CD4-positive, alpha-beta T cell treated with Interleukin-15 for 4 hours (primary cell): ENCODE measurements at places on chromosomes 13 and 19.
A peak's percentile ranks its signal among the peaks of the same experiment; 100 is the strongest.

- DNase-seq, result no peak
These were observed 70.5 kb downstream of the GADD45B start for GRCh38 chr19:2546128-2547032.

DNA sequence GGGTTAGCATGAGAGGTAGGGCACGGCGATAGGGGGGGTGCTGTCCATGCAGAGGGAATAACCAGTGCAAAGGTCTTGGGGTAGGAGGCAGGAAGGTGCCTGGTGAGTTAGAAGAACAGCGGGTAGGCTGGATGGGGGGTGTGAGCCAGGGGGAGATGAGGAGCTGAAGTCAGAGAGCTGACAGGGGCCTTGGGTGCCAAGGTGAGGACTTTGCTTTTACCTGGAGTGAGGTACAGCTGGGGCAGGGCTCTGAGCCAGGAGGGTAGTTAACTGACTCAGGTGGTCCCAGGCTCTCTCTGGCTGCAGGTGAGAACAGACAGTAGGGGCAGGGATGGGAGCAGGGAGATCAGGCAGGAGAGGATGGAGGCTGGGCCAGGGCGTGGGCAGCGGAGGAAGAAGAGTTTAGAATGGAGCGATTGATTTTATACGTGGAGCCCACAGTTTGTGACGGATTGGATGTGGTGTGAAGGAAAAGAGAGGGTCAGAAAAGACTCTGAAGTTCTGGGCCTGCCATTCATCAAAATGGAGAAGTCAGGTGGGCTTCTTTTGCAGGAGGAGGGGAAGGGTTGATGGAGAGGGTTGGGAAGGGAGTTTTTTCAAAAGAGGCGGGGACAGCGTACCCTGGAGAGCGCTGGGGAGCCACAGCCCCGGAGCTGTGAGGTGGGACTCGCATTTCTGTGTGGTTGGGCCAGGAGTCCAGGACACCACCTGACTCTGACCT lies 1.2 kb upstream of the GRAMD1A start:
- no peak for DNase-seq

- no peak for DNase-seq
These were observed 115.0 kb upstream of the CLDN10 start for GRCh38 chr13:95437561-95437960.

- DNase-seq, result no peak
These were observed 417.4 kb downstream of the NDFIP2 start for GRCh38 chr13:79898202-79898826.

GRCh38 chr13:77239312-77239711 lies 87.6 kb downstream of the MYCBP2 start:
- DNase-seq, result no peak

DNA sequence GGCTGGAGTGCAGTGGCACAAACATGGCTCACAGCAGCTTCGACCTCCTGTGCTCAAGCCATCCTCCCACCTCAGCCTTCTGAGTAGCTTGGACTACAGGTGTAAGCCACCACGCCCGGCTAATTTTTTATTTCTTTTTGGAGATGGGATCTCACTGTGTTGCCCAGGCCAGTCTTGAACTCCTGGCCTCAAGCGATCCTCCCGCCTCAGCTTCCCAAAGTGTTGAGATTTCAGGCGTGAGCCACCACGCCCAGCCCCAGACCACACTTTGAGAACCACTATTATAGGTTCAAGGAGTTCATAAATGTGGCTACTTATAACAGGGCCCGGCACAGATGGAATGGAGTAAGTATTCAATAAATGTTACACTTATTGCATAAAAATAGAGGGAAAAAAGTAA lies 3.3 kb upstream of the SCN1B start:
- DNase-seq, result no peak

DNA sequence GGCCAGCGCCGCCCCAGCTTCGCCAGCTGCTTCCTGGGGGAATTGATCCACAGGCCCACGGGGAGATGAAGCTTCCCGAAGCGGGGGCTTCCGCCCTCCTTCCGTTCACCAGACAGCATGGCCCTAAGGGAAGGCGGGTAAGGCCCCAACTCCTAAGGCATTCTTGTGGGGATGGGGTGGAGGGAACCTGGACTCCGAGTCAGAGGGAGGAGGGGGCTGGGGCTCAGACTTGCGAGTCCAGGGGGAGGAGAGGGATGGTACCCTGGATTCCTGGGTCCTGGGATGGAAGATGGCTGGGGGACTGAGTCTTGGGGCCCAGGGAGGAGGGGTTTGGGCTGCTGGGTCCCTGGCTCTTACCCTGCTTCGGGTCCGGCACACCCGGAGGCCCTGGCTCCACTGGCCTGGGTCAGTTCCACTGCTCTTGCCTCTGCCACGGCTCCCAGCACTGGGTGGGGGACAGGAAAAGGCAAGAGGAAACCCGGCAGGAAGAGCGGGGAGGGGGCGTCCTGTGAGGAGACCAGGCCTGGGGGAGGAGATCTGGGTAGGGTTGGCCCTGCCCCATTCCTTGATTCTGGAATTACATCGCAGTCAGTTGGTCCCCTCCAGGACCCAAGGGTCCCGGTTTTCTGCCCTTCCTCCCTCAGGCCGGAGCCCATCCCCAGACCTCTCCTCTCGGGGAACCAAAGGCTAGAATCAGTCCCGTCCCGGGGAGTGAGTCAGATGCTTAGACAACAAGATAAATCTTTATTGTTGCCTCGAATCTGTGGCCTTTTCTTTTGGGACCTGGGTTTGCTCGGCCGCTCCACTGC lies at the start of gene RASIP1:
Gene RASIP1, minus strand, starts transcription at position 447 of the 809 bp plus-strand sequence. Its CDS starts 328 bp downstream, at position 119.
- no peak for DNase-seq

GRCh38 chr19:29514525-29515232 lies 11.1 kb upstream of the VSTM2B start:
- DNase-seq, result no peak

DNA sequence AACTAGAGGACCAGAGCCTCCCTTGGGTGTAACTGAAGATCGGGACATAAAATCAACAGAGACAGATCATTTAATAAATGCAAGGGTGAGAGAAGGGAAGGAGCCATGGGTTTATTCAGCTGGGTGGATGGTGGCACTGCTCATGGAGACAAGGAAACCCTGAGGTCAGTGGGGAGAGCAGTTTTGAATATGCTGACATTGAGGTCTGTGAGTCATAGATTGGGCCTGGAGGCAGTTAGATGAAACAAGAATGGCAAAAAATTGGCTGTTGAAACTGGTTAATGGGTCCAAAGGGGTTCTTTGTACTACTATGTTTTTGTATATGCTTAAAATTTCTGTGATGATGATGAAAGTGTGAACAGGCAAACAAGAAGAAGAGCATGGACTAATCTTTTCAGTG lies 5.1 kb upstream of the GTF3A start:
- no peak for DNase-seq

DNA sequence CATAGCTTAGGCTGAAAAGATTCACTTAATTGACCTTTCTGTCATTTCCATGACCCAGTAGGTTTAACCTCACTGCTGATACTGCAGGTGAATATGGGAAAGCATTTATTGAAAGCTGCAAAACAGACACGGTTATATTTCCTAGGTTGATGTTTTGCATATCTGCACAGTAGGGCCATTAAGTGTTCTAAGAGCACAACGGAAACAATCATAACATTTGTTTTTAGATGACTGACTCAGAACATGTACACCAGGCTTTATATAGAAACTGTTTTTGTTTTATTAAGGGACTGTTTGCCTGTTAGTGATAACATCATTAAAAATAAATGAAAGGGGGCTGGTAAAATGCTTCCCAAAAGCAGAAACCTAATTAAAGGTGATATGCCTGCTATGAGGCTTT lies 367.8 kb downstream of the DACH1 start:
- no peak for DNase-seq

- DNase-seq, result no peak
These were observed 183.6 kb downstream of the ZNF536 start for GRCh38 chr19:30555791-30556110.

GRCh38 chr19:10006335-10006708 lies 4.0 kb downstream of the COL5A3 start:
- DNase-seq, result no peak

DNA sequence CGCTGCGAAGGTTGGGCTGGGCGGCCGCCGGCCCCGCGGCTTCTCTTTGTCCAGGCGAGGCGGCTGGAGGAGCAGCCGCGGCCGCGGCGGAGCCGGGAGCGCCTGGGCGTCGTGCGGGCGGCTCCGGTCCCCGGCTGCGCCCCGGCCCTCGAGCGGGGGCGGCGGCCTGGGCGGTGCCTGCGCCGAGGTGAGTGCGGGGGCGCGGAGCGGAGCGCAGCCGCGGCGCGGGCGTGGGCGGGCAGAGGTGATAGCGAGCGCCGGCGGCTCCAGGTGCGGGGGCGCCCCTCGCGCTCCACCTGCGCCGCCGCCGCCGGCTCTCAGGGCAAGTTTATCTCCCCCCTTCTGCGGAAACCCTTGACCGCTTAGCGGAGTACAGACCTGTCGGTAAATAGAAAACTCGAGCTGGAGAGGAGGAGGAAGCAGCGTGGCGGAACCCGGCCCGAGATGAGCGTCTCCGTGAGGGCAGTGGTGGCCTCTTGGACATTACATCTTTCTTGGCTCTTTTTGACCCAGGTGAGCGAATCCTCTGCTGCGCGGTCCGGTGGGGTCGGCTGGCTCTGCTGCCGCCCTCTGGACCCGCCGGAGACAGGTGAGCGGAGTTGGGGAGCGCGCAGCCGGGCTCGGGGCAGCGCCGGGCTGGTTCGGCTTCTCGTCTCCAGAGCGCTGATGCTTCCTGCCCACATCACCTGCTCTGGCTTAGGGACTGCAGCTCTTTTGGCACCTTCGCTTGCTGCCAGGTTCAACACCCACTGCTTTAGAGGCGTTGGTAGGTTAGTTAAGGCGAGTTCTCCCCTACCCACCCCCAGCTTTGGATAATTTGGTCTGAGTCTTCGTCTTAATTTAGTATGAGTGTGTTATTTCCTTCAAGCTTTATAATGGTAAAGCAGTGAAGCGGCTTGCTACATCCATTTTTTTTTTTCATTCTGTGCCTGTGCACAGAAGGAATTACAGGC lies at the start of gene MTUS2:
Gene MTUS2, plus strand, starts transcription at position 241 of the 953 bp plus-strand sequence.
- no peak for DNase-seq

DNA sequence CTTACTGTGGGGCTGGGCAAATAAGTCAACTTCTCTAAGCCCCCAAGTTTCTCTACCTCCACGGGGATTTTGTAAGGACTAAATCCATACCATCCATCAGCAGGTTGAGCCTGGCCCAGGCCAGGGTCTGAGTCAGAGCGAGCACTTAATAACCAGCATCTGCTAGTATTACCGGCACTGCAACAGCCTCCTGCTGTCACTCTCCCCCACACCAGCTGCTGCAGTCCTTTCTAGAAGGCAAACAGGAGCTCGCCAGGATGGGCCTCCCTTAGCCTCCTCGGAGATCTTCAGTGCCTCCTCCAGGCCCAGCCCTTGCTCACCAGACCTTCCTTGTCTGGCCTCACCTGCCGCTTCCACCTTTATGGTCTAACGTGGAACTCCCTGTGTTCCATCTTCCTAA lies 3.2 kb downstream of the NAPA start:
- DNase-seq, result no peak

GRCh38 chr13:36082396-36082795 lies 48.8 kb downstream of the DCLK1 start:
- no peak for DNase-seq

DNA sequence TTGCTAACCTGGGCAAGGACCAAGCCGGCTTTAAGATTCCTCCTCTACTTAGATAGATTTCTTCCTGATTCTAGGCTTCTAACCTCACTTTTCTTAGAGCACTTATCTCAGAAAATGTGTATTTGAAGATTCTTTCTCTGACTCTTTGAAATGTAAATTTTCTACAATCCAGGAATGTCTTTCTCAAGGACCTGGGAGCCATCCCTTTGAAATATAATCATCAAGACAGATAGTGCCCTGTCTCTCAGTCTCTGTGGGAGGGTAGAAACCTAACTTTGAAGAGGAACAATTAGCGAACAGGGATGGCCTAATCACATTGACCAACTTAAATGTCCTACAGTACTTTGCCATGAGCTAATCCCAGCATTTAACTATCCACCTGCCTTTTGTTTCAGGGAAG lies 1646.0 kb downstream of the PCDH9 start:
- DNase-seq, result no peak

- DNase-seq, result no peak
These were observed at the start of gene PTGIR for GRCh38 chr19:46624958-46625661. Gene PTGIR (minus strand): TSS chr19:46625089. CDS start chr19:46624225, 864 bp downstream.

- DNase-seq, result no peak
These were observed 81.9 kb downstream of the SLC6A16 start for GRCh38 chr19:49243129-49243528.

DNA sequence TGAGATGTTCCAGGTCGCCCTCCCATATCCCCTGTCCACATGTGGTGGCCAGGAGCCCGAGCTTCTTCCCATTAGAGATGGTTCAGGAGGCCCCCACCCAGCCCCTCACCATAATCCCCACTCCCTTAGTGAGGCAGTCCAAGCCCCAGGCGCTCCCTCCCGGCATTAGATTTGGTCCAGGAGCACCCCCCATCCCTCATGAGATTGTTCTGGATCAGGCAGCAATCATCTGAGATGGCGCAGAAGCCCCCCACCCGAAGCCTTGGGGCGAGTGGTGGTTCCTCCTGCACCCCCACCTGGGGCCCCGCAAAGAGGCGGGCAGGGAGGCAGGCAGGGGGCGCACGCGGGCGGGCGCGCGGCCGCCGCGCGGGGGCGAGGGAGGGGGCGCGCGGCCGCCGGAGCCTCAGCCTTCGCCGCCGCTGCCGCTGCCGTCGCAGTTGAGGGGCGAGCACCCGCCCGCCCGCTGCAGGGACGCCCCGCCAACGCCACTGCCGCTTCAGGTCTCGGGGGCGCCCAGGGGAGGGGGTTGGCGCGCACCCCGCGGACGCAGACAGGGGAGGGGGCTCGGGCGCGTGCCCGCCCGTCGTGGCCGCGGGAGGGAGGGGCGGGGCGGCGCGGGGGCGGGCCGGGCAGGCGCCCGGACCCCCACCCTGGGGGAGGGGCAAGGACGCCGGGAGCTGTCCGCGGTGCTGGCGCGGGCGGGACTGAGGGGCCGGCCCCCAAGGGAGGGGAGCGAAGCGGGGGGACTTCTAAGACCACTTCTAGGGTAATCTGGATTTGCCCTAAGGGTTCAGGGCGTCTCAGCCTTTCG lies 46.4 kb upstream of the SHKBP1 start:
- DNase-seq, result peak; percentile 13

GRCh38 chr19:53308339-53308811 lies 25.2 kb upstream of the ZNF845 start:
- no peak for DNase-seq

DNA sequence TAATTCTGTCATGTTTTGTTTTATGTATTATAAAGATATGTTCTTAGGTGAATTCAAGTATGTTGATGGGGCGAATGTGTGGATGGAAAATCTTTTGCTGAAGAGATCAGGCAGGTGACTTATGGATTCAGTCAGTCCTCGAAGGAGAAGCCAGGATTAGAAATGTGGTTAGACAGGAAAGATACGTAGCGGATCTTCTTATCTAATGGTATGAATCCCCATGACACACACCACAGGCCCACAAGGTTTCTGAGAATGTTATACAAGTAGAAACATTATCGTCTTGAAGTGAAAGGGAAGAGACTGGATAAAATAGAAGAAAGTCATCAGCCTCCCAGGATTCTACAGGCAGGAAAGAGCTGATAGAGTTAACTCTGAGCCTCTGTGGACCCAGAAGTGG lies 69.0 kb upstream of the RFXAP start:
- no peak for DNase-seq

DNA sequence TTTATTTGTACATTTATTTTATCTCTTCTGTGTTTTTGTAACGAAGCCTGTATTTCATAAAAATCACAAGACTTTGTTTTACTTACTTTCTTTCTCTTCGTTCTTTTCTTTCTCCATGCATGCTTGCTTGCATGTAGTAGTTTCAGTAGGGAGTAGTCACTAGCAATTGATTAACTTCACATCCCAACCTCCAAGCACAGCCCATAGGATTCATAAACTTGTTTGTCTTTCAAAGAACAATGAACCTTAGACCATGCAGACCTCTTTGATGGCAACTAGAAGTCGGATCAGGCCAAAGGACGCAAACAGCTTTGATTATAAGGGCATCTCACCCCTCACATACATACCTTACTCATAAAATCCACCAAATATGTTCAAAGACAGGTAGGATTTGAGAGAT lies 3.1 kb upstream of the PRR20A start:
- DNase-seq, result no peak

GRCh38 chr13:59425211-59425741 lies 738.5 kb downstream of the DIAPH3 start:
- no peak for DNase-seq
